ENCODE measurements at places on chromosomes 12 and 14. TPM values are rescaled to one million over a fixed set of nuclear protein-coding genes. Genes with fewer than 3 reads are reported as not detected.

The BIN2 gene
- total RNA-seq = 0.06 TPM

The ELK3 gene
- 36.3 TPM for total RNA-seq

DNA sequence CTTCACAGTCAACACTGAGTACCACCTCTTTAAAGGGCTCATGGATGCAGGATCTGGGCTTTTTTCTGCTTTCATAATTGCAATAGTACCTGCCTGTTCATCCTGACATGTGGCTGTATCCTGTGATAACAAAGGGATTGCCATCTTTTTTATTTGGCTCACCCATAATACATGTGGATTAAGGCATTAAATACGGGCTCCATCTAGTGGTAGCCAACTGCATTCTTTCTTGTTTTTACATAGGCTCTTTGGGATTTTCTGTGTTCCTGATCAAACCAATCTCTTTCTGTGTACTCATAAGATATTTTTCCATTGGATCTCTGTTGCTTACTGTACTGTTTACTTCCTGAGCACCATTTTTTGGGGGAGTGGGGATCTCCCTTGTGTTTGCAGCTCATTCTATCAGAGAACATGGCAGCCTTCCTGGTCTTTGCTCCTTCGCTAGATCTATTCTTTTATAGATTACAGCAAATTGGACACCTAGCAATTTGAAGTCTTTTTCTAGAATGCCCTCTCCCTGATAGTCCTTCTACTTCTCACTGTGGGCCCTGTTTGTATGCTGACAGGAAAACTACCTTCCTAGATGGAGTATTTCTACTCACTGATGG is 723.4 kb upstream of the MDGA2 start:
- DNase-seq = peak; percentile 49

- DNase-seq = no peak
These were observed at the start of gene CEBPE for GRCh38 chr14:23118506-23119362. TSS of gene CEBPE (minus strand) at chr14:23119255. CDS start at chr14:23119091, 164 bp downstream.

GRCh38 chr12:3629057-3629830 is 123.7 kb downstream of the CRACR2A start:
- DNase-seq = no peak

- DNase-seq = peak; percentile 89
These were observed 103.0 kb downstream of the SAMD4A start for GRCh38 chr14:54669721-54670561.

GRCh38 chr12:76462668-76463224 is 96.8 kb downstream of the OSBPL8 start:
- DNase-seq = no peak

GRCh38 chr12:128365651-128366231 is 98.8 kb downstream of the TMEM132C start:
- DNase-seq = no peak

DNA sequence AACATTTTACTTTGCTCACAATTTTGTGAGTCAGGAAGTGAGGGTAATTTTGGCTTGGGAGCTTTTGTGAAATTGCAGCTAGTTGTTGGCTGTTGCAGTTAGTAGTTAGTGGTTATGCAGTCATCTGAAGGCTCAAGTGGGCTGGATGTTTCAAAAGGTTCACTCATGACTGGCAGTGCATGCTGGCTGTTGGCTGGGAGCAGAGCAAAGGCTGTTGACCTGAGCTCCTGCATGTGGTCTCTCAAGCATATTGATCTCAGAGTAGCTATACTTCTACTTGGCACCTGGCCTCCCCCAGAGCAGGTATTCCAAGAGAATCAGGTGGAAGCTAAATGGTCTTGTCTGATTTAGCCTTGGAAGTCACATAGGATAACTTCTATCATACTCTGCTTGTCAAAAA is 414.1 kb upstream of the STXBP6 start:
- DNase-seq = no peak

DNA sequence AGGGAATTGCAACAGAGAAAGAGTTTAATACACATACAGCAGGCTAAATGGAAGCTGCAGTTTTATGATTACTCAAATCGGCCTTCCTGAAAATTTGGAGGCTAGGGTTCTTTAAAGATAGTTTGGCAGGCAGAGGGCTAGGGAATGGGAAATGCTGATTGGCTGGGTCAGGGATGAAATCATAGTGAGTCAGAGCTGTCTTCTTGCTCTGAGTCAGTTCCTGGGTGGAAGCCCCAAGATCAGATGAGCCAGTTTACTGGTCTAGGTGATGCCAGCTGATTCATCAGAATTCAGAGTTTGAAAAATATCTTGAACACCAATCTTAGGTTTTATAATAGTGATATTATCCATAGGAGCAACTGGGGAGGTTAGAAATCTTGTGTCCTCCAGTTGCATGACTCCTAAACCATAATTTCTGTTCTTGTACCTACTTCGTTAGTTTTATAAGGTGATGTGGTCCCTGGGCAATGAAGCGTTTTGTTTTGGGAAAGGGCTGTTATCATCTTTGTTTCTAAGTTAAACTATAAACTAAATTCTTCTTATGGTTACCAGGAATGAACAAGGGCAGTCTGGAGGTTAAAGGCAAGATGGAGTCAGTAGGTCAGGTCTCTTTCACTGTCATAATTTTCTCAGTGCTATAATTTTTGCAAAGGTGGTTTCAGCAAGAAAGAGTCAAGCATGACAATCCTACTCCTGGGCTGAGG is 257.8 kb upstream of the CCDC196 start:
- peak; percentile 91 for DNase-seq

- DNase-seq = no peak
These were observed 178.8 kb downstream of the DACT1 start for GRCh38 chr14:58816416-58817115.

- DNase-seq = peak; percentile 76
These were observed 143.4 kb upstream of the ARHGAP5 start for GRCh38 chr14:31933716-31934115.

DNA sequence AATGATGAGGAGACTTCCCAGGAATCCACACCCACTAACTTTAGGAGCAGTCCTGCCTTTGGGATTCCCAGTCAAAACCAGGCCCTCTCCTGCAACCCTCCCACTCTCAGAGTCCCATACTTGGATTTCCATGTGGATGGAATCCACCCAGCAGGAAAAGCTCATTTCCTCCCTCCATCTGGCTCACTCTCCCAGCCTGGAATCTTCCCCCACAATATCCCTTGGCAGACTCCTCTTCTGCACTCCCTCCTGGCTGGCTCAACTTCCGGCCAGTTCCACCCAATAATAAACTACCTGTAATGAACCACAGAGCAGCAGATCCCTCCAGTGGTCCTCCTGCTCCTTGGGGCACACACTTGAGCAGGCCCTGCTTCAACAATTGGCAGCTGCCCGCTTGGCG is 102.8 kb upstream of the EGLN3 start:
- peak; percentile 51 for DNase-seq

GRCh38 chr14:48983351-48983888 is 602.8 kb downstream of the RPS29 start:
- DNase-seq = no peak

DNA sequence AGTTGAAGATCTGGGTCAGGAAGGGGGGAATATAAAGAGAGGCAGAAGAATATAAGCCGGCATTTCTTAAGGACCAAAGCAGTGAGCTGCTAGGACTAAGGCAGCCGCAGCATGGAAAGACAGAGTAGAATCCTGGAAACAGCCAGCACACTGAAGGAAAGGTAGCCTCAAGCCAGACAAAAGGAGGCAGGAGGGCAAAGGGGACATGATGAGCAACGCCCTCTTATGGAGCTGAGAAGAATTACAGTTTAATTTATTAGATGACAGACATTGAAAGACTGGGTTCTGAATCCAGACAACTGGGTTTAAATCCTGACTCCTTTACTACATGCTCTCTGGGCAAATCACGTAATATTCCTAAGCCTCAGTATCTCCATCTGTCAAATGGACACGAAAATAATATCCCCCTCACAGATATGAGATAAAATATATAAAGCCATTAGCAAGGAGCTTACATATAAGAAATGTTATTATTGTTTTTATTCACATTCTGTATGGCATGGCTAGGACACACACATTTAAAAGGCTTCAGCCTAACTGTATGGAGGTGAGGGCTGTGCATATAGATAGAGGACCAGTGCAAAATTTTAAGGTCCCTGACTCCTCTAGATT is 8.1 kb upstream of the PCED1B start:
- DNase-seq = no peak

- DNase-seq = no peak
These were observed 87.4 kb downstream of the TSPAN9 start for GRCh38 chr12:3164454-3165077.

DNA sequence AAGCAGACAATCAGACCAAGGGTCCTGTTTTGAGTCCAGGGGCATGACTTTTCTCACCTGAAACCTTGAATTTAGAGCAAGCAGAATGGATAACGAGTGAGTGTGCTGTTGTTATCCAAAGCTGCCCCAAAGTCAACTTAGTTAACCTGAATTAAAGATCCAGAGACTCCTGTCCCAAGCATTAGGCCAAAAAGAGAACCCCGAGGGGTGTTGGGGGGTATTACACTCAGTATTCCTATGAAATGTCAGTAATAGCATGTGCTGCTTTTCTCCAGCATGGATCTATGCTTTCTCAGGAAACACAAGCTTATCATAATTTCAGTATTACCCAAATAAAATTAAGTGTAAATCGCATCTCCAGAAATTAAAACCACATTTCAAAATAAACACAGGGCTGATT is 19.0 kb downstream of the EIF4B start:
- no peak for DNase-seq
